ENCODE measurements at places on chromosomes 5 and 9.

DNA sequence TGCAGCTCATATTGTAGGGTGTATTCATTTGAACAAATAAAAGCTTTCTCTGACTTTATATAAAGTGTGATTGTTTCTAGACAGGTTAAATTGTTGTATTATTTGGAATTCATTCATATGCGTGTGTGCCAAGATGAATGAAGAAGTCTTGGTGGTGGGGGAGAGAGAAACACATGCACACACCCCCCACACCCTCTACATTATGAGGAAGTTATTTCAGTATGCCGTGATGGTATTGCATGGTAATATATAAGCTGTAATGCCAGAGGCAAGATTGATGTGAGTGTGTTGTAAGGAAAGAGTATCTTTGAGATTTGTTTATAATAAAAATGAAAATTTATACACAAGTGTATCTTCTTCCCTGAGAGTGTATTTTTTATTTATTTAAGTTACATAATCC, 71.0 kb downstream of the IPO11 start:
- DNase-seq = no peak

DNA sequence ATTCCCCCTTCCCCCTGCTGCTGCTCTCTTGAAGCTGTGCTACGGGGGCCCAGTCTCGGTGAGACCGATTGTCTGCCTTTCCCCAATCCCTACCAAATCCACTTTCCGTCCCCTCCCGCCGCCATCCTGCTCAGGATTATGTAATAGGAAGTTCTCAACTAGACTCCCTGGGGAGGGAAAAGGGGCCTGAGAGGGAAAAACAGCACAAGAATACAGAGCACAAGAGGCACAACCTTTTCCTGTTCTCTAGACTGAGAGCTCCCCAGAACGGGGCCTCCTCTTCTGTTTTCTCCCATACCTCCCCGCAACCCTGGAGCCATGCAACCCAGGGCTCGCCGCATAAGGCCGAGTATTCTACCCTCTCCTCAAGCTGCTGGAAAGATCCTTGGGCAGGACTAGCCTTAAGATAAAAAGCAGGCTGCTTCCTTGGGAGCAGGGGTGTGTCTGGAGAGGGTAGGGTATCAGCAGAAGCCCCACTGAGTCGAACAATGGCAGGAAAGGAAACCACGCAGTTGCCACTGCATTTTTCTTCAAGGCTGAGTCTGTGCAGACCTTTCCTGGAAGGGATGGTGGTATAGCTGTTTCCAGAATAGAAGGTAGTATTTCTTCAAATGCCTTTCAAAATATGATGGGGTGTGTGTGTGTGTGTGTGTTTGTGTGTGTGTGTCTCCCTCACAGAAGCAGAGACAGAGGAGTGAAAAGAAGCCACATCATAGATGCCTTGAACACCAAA, 12.9 kb downstream of the MYORG start:
- peak; percentile 80 for DNase-seq

- DNase-seq = no peak
Observed at GRCh38 chr5:16483361-16483760, 17.8 kb upstream of the ZNF622 start.

DNA sequence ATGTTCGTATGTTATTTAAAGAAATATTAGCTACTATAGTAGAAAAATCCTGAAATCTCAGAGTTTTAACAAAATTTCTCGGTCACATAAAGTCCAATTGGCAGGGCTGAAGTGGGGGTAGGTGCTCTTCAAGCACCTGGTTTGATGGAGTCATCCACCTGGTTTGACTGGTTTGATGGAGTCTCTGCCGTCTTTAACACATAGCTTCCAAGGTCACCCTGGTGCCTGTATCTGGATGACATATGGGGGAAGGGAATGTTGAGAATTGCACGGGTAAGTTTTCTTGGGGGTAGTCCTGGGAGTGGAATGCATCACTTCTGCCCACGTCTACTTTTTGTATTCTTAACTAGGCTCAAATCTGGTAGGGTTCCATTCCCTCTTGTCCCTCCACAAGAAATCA, 351.2 kb downstream of the SH3GL2 start:
- no peak for DNase-seq

GRCh38 chr5:35242702-35243258, 12.5 kb upstream of the PRLR start:
- no peak for DNase-seq

- DNase-seq = no peak
Observed at GRCh38 chr9:93326056-93326455, 125.4 kb upstream of the FAM120A start.

GRCh38 chr9:26296910-26297572, 595.6 kb downstream of the CAAP1 start:
- no peak for DNase-seq

DNA sequence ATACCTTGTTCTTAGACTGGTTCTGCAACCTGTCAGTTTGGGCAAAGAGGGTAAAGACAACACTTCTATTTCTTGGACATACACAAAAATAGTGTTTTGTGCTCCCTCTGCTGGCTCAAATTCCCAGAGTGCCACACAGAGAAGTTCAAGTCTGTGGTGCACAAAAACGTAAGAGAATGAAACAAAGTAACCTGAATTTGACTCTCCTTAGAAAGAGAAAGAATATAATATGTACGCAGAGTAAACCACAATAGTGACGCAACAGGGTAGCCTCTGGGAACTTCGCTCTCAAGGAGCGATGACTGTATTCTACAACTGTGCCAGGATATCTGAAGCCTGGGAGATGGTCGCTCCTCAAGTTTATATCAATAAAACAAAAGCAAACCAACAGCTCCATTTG, 18.5 kb downstream of the DDX31 start:
- peak; percentile 19 for DNase-seq

DNA sequence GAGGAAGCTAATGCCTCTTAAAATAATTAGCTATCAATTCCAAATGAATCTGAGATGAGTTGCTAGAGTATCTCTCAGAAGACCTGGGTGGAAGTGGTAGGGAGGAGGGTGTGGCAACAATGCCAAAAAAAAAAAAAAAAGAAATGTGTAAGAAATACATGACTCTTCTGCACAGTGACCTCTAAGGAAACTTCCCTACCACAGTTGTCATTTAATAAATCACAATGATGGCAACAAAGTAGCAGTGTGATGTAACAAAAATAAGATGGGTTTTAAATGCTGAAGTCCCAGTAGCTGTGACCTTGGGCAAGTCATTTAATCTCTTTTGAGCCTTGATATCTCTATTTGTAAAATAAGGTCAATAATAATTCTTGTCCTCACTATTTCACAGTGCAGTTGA, 7.2 kb downstream of the FOXD1 start:
- no peak for DNase-seq

DNA sequence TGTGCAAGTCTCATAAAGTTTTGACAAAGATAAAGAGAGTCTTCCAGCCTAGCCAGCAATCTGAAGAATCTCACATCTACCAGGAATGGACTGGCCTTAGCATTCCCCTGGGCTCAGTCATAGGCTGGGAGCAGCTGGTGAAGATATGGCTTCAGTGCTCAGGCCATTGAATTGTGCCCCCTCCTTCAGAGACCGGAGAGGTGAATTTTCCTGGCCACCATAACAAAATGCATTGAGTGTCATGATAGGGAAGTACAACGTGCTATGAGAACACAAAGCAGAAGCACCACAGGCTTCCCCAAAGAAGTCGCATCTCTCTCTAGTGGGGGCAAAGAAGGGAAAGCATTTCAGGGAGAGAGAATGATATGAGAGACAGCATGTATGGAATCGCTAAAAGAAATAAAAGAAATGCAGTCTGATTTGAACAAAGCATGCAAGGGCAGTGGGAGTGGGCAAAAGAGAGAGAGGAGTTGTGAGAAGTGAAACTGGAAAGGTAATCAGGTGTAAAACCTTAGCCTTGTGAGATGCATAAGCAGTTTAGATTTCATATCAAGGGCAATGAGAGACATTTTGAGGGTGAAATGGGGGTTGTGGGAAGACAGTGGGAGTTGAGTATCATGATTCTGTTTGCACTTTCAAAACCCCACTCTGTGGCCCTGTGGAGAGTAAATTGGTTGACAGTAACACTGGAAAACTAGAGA, 57.1 kb upstream of the NMUR2 start:
- no peak for DNase-seq

DNA sequence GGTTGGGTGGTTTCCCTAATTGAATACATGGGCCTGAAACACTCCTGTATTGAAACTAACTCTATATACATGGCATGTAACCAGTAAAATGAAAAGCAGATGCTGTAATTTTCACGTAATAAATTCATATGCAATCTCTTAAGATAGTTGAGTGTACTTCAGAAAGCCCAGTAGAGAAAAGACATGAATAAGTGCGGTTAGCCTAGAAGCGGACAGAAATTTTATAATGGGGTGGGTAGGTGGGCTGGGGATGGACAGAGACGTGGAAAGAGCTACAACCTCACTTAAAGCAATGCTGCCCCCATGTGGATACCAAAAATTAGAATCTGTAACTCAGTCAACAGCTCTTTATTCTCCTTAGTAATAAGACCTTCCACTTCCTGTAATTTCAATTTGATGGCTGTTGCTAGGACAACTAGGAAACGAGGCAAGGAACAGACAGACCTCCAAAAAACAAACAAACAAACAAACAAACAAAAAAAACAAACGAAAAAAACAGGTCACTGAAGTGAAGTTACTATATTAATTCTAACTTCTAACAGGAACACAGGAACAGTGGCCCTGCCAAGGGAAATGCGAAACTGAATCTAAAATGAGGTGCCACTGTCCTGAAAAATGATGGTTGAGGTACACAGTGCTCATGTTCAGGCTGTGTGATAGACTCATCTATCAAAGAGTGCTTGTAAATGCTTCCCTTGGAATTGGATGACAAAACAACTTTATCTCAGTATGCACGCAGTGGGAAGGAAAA, 103.4 kb upstream of the GNA14 start:
- DNase-seq = no peak

DNA sequence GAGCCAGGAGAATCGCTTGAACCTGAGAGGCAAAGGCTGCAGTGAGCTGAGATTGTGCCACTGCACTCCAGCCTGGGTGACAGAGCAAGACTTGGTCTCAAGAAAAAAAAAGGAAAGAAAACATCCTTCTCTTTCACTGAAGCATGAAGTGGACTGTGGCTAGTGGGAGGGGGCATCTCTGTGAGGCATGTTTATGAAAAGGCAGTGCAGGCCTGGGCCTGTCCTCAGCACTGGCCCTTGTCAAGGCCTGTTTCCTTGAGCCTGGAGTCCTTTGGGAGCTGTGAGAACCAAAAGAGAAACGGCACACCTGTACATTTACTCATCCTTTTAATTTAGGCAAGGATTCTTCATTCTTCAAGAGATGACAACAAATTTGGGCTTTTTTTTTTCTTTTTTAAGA, 18.3 kb upstream of the FUBP3 start:
- no peak for DNase-seq

DNA sequence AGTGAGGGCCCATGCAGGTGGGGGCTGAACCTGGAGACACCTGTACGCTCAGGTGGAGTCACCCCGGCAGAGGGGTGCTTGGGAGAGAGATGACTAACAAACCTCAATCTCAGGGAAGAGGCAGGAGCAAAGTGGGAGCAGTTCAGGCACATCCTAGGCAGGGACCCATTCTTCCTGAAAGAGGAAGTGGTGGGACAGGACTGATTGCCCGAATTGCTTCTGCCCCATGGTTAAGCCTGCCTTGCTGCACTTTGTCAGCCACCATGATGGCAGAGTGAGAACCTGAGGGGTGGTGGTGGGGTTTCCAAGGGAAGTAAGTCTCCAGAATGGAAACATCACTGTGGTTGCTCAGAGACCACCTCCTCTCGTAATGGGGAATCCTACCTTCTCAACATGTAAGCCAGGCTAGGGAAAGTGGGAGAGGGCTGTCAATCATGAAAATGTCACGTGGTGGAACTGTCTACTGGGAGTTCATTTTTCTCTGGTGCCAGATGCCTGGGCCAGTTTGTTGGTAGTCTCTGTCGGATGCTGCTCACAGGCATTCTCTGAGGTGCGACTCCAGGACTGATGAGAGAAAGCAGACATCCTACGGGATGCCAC, 150.4 kb downstream of the HSPA4 start:
- DNase-seq = no peak

- no peak for DNase-seq
Observed at GRCh38 chr9:32899181-32899580, 102.2 kb downstream of the APTX start.

DNA sequence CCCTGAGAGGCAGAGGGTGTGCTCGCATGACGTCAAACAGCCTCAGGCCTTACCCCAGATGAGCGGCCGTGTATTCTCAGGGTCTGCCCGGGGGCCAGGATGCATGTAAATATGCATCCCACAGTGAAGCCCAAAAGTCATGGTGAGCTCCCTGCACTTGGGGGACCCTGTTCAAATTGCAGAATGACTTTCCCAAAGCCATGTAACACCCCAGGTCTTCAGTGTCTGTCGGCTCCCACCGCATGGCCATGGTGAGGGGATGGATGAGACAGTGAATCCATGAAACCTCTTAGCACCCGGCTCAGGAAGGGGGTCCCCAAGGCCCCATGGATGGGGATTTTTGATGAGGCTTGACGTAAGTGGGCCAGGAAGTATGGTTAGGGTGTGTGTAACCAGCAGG, 9.3 kb upstream of the COL5A1 start:
- no peak for DNase-seq

GRCh38 chr9:105173826-105174225, 70.6 kb upstream of the SLC44A1 start:
- no peak for DNase-seq

- no peak for DNase-seq
Observed at GRCh38 chr9:127163409-127163808, 41.0 kb upstream of the ANGPTL2 start.

DNA sequence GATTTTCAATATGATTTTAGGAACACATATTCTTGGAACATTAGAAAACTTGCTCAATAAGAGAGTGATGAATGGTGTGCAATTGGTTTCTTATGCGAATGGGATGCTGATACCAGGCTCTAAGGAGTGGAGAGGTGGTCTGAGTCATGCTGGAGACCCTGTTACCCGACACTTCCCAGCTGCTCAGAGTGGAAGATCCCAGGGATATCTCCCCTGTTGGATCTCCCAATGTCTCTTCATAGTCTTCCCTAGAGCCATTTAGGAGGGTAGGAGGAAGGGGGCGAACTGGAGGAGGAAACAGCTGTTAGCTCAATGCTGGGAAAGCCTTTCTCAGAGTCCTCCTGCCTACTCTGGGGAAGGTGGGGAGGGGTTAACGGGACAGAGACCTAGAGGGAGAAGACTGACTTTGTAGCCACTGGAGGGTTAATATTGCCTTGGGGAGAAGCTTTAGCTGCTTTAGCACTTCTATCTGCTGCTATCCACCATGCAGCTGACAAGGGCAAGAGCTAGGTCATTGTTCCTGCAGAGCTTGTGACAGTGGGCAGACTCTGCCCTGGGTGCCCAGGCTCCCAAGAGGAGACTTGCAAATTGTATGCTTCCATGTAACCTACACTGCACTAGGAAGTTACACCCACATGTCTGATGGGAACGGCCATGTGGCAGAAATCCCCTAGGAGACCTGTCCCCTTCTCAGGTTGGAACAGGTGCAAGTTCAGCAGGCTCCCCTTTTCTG, 301.0 kb downstream of the GADD45G start:
- DNase-seq = no peak

GRCh38 chr5:93735378-93735777, 6.0 kb downstream of the POU5F2 start:
- DNase-seq = no peak
